CD4-positive, alpha-beta T cell treated with Interleukin-15 for 1 hour (primary cell): ENCODE measurements at places on chromosomes 1 and 21.

- DNase-seq, result peak; percentile 66
Measured at GRCh38 chr1:235867903-235868469, 1.3 kb upstream of the LYST start.

DNA sequence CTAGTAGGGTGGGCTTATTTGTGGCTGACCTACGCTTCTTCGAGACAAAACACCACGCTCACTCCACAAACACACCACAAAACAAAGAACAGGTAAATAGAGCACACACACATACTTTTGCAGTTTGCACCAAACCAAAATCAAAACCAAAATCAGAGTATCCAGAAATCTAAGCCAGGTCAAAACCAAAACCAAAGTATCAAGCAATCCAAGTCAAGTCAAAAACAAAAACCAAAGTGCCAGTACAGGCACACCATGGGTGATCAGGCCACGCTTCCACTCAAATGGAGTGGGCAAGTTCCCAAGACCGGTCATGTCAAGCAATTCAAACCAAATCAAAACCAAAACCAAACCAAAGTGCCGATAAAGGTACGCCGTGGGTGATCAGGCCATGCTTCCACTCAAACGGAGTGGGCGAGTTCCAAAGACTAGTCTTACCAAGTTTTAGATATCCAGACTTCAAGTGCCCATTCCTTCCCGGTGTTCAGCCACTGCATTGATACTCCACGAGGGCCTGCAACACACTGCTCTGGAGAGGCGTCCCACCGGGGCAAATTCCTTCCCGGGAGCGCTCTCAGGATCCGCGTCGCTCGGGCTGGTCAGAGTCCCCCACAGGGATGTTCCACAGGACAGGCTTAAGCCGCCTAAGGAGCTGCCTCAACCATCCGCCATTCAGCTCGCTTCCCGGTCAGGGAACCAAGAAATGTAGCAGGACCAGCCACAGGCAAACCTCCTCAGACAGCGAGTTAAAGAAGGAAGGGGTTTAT is 169.1 kb downstream of the CDC7 start:
- DNase-seq, result no peak

DNA sequence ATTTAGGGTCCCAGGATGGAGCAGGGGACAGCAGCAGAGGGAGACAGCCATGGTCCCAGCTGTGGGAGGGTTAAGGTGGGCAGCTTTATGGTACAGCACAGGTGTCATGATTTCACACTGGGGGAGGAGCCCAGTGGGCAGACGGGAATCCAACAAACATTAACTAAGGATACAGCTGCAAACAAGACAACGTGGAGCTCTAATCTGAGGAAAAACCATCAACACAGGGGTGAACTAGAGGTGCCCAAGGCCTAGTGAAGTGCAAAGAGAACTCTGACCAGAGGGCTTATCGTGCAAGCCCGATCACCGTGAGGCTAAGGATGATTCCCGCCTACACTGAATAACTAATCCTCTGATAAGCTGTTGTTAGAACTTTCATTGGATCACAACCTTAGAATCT is 18.7 kb downstream of the ECE1 start:
- no peak for DNase-seq

- no peak for DNase-seq
Measured at GRCh38 chr1:77624102-77624501, 58.4 kb downstream of the ZZZ3 start.

DNA sequence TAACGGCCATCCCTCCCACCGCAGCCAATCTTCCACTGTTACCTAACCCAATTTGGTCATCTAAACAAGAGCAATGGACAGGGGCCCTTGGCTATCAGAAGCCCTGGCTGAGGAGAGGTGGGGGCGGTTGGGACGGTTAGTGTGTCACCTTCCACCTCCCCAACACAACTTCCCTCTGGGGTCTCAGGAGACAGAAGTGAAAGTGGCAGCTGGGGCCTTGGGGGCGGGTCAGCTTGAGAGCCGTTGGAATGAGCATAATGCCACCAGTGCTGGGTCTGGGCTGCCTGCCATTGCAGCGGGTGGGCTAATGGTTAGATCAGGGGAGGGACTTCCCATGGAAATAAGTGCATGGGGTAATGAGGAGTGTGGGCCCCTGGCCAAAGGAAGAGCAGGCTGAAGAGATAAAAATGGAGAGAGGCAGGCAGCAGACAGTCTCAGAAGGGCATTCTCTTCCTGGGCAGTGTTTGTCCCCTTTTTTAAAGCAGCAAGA is 7.9 kb downstream of the MEF2D start:
- peak; percentile 67 for DNase-seq
